ENCODE measurements at places on chromosomes 3 and 15.

DNA sequence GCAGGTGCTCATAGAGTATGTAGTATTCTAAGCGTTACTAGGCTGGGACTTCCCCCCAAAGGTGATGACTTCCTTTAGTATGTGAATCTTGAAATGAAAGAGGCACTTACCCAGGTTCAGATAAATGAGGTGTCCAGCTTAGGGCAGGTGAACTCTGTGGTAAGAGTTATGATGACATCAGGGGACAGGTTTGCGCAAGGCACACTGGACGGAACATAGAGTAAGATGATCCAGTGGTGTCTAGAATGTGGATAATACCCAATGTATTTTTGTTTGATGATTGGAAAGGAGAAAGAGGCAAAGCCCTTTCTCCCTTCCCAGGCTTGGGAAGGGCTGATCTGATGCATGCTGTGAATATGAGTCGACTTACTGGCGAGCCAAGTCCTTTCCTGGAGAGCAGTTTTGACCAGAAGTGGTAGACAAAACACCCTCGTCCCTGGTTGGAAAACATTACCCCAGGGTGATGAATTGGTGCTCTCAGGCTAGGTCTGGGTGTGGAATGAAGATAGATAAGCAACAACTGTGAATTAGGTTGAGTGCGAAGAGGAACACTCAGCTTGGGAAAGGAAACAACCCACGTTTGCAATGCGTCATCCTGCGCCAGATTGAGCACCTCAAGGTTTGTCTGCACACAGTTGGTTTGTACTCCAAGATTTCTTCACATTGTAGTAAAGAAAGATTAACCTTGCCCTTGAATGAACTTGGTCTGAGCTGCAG is 124.2 kb downstream of the GHSR start:
- DNase-seq = no peak

DNA sequence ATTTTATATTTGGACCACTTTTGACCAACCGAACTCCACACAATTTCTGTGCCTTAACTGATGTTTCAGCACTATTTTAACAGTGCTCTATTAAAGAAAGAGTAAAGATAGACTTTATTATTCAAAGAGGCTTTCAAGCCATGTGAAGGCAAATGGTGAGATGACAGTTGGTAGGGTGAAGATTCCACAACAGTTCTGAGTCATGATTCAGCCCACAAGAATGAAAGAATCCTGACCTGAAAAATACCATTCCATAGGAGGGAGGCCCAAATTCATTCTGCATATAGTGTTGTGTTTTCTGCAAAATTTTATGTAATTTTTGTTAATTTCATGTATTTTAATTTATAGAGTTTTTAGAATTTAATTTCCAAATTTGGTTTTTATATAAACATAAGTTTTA is 135.6 kb upstream of the STAC start:
- DNase-seq = no peak

DNA sequence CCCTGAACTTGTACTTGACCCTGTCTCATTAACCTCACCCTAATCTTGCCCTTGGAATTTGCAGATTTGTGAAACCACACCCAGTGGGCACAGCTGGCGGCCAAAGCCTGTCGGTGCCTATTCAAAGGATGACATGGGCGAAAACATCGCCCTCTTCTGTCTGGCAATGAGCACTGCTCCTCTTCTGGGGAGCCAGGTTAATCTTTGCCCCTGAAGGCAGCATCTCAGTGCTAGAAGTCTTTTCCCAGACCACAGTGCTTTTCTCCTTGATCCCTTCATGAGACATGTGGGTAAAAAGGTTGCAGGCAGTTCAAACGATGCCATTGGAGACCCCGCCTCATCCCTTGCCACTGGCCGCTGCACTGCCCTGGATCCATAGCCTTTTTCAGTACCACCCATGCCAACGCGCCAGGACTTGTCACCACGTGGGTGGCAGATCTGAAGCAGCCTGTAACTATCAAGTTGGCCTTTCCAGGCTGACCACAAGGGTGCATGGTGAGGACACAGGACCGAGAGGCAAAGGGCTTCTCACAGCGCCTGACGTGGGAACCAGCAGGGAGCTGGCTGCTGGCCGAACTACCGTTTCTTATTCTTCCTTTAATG is 6.5 kb upstream of the DNASE1L3 start:
- DNase-seq = peak; percentile 61

DNA sequence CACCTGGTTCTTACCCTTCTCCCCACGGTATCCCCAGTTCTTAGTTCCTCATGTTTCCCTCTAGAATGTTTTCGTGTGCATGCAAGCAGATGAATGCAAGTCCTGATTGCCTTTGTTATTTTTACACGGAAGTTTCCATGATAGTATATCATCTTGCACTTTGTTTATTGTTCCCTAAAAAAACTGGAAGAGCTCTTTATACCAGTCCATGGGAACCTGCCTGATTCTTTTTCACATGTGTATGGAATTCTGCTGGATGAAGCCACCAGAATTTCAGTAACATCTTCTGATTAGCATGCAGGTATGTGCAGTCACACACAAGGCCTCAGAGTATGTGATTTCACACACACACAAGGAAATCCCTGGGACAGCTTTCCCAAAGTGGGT is 16.0 kb upstream of the LRRK1 start:
- DNase-seq = no peak

DNA sequence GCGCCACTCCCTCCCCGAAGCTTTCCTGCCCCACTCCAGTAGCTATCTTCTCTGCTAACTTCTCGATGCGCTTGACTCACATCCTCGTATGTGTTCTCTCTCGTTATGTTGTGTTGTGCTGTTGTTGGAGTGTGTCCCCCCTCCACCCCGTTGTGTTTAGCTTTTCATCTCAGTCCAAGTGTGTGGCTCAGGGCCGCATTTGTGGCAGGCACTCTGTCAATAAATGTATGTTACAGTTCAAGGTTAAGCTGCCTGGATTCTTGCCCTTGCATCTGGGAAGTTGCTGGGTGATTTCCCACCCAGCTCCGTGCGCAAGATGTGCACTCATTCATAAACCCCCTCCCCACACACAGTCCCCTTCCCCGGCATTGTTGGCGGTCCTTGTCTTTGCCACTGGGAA is 71.9 kb downstream of the PGPEP1L start:
- no peak for DNase-seq

DNA sequence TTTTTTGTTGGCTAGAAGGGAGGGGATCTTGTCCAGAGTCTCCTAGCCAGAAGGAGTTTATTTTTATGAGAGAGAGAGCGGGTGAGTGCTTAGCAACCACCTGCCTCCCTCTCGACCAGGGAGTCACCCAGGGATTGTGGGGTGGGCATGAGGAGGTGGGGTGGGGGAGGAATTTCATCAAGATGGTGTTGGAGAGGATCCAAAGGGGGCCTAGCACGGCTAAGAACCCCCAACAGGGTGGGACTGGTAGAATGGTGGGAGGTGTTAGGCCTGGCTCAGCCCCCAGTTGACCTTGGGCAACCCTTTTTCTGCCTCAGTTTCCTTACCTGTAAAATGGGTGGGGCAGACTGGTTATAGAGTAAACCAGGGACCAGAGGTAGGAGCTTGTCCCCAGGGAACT is 1.8 kb downstream of the SLC6A6 start:
- DNase-seq = no peak

DNA sequence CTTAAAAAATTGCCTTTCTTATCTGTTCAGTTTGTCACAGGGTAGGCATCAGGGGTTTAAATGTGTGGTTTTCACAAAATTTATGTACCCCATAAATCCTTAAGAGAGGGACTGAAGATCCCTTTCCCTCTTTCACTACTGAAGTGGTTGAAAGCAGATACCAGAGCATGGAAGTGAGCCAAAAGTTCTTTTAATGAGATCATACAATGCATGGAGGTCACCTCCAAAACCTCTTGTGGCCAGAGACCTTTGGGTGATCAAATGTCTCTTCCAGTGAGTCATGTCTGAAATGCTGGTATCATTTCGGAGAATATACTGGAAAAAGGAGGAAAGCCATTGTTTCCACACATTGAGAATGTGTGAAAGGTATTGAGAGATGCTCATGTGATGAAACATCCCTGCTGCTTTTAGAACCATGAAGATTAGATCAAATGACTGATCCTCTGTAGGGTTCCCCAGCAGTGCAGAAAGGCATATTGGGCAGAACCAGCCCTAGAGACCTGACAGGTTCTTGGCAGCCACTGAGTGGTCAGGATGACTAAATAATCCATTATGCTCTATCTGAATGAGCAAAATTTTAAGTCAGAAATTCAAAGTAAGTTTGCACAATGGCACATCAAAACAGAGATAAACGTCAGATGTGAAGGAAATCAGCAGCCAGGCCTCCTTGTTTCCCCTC is 165.8 kb upstream of the SLC2A2 start:
- no peak for DNase-seq

- DNase-seq = no peak
Observed at GRCh38 chr15:95450413-95450812, 880.1 kb upstream of the NR2F2 start.

DNA sequence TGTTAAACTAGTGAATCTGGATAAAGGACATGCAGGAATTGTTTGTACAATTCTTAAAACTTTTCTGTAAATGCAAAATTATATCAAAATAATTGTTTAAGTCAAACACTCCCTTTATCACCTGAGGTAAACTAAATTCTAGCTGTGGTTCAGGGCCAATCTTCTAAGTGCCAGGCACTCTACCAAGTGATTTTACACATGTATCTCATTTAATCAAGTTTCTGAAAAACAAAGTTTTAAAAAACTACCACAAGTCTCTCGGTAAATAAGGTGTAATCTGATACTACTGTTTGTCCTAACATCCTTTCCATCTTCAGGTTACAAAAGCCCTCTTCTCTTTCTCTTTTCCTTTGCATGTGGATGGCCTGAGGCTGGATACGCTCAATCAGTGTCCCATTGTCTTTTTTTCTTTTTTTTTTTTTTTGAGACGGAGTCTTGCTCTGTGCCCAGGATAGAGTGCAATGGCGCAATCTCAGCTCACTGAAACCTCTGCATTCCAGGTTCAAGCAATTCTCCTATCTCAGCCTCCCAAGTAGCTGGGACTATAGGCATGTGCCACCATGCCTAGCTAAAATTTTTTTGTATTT is 19.3 kb downstream of the IFT80 start:
- no peak for DNase-seq

GRCh38 chr3:175526191-175526590 is 667.1 kb downstream of the NAALADL2 start:
- no peak for DNase-seq

DNA sequence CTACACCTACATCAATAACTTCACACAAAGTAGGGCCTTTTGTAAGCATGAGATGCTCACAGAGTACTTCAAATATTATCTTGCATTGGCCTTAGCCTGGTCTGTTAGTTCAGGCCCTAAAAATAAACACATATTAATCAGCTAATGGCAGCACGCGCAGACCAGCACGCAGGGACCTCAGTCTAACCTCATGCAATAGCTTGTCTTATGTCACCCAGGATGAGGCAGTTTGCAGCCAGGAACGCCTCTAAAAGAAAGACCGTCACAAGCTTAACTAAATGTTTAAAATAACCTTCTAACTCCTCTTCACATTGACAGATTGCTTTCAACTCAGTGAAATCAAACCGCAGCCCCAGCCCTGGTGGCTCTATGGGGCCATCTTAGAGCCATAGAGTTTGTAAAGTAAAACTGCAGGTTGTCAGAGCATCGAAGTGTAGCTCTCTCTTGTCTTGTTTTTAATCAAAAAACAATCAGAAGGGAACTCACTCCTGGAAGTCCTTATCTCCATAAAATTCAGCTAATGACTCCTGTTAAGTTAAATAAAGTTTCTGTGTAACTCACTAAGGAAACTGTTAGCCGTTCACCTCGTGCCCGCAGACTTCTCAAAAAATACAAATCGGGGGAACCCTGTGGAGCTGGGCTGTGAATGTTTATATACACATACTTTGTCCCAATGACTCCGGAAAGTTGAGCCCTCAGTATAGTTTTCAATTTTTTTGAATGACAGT is 212.6 kb downstream of the CDIN1 start:
- DNase-seq = no peak

DNA sequence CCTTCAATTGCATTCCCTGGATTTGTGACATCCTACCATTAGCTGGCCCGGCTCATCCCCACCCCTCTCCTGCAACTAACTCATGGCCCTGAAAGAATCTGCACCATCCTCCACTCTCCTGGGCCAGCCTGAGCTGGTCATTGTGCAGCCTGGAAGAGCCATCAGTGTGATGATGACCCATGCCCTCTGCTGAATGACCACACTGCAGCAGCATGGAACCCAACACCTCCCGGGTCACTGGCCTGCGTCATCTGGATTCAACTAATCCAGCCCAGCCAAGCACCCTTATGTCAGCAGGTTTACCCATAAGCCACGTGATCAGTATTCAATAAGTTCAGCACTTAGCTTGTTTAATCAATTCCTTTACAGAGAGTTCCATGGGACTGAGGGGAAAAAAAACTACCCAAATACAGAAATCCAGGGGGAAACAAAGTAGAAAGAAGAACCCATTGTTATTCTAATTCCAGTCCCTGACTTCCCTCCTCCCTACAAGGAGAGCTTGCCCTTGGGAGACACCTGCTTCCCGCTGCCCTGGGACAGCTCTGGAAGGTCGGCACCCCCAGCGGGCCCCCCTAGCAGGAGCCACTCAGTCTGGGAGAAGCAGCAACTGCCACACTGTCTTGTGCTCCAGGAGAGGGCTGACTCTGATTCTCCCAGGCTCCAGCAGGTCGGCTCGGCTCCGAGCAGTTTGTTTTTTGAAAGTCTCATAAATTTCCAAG is 309.1 kb upstream of the TLE3 start:
- DNase-seq = no peak

DNA sequence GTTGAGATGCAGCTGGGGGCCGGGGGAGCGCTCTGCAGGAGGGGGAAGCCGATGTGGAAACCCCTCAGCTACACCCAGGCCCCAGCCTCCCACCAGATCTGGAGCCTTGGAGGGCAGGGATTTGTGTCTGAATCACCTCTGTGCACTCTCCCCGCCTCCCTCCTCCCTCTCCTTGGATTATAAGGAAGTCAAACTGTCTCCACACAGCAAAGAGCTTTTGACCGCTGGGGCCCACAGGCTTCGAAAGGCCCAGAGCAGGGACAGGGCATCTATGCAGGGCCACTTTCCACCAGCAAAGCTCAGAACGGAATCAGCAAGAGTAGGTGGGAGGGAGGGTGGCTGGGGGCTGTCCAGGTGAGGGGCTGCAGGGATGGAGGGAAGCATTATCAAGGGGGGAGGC is 68.9 kb downstream of the IQSEC1 start:
- no peak for DNase-seq
